Prostate gland (tissue), 2 donors: ENCODE measurements at places on chromosomes 4 and X. TPM values are rescaled to one million over a fixed set of nuclear protein-coding genes. Genes with fewer than 3 reads are reported as not detected.

DNA sequence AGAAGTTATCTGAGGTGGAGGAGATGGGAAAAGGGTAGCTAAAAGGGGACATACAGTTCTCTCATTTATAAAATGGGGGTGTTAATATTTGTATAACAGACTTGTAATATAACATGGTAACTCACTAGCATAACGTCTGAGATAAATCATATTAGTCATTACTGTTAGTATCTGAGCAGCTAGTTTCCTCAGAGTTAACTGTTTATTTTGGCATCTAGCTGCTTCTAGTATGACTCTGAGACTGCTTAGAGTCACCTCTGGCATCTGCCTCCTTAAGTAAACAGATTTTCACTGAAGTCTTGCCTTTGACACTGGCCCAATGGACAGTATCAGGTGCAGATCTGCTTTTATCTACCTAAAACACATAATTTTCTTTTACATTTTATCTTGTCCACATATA lies 58.1 kb downstream of the SLC30A9 start:
- H3K4me3 ChIP-seq = no peak overlapping the region
- H3K36me3 ChIP-seq = no peaks in the 10 kb centered on the region

Gene AVPR2
- total RNA-seq = 2.5 TPM

GRCh38 chrX:34810916-34811315 lies 131.7 kb upstream of the FAM47B start:
- DNase-seq = no peak
- H3K27me3 ChIP-seq = no peaks in the 10 kb centered on the region
- H3K4me3 ChIP-seq = no peak overlapping the region
- no peaks in the 10 kb centered on the region for H3K36me3 ChIP-seq
- H3K4me1 ChIP-seq = no peaks in the 10 kb centered on the region
- H3K27ac ChIP-seq = no peak overlapping the region

DNA sequence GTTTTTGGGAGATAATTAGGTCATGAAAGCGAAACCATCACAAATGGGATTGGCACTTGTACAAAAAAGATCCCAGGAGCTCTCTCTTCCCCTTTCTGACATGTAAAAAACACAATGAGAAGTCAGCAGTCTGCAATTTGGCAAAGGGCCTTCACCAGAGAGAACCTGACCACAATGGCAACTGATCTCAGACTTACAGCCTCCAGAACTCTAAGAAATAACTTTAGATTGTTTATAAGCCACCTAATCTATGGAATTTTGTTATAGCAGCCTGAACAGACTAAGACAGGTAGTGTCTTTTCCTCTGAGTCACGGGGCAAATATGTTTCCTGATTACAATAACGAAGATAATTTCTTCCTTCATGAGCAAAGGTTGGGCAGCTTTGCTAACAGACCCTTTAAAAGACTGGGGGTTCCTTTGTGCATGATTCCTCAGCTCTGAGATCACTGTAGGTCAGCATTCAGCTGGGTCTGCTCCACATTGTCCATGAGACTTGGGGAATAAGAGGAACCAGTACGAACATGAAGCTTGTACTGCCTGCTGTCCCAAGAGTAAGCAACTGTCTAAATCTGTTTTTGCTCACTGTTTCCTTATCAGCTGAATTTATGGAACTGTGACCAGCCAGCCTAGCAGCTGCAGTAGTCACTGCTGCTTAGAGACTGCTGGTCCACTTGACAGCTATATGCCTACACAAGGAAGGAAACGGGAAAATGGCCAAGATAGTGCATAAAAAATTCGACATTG lies 191.6 kb downstream of the ANAPC10 start:
- no peaks in the 10 kb centered on the region for H3K36me3 ChIP-seq
- H3K27ac ChIP-seq = no peak overlapping the region
- H3K27me3 ChIP-seq = no peaks in the 10 kb centered on the region
- H3K4me3 ChIP-seq = no peak overlapping the region
- no peaks in the 10 kb centered on the region for H3K4me1 ChIP-seq

Gene CHIC2
- 38.7 TPM for total RNA-seq

Gene IL15
- total RNA-seq = 1.2 TPM

Gene S100P
- 21.9 TPM for total RNA-seq

- no peak overlapping the region for H3K4me3 ChIP-seq
- no peaks in the 10 kb centered on the region for H3K4me1 ChIP-seq
- H3K27ac ChIP-seq = no peak overlapping the region
- no peaks in the 10 kb centered on the region for H3K27me3 ChIP-seq
- DNase-seq = no peak
- H3K36me3 ChIP-seq = no peaks in the 10 kb centered on the region
Observed at GRCh38 chr4:23458054-23458453, 431.8 kb downstream of the PPARGC1A start.

Gene TLR10
- 0.68 TPM for total RNA-seq

Gene UGT2B7
- total RNA-seq = not detected

- H3K4me3 ChIP-seq = no peak overlapping the region
- no peaks in the 10 kb centered on the region for H3K36me3 ChIP-seq
- no peak overlapping the region for H3K27ac ChIP-seq
- no peaks in the 10 kb centered on the region for H3K4me1 ChIP-seq
- DNase-seq = no peak
Observed at GRCh38 chr4:171629182-171629581, 184.0 kb upstream of the GALNTL6 start.

DNA sequence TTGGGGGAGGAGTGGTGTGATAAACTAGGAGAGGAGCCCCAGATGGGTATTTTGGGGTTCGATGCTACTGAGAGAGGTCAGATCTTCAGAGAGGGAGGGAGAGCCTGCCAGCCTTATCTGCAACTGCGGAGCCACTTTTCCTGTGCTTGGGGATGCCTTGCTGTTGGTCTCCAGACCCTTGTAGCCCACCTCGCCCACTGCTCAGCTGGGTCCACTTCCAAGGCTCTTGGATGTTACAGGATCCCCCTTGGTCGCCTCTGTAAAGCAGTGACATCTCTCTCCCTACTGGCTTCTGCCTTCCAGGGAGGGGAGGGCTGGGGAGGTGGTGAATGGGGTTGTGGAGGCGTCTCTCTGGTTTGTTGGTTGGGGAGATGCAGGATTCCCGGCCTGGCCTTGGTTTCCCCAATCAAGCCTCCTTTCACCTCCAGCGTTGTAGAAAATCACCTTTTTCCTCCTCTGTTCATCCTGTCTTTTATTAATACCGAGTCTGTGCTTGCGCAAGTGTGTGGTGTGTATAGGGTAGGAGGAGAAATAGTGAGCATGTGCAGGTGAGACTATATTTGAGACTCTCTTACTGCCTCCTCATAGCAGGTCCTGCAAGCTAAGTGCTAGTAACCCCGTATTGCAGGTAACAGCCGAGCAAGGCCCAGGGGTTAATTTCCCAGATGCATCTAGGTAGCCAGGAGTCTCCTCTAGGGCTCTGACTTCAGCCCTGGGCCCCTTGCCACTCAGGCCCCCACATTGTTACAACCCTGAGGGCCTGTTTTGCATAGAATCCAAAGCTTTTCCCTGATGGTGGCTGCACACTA lies 337.4 kb downstream of the ARHGAP10 start:
- no peak for DNase-seq
- no peaks in the 10 kb centered on the region for H3K36me3 ChIP-seq
- H3K27me3 ChIP-seq = no peaks in the 10 kb centered on the region
- no peaks in the 10 kb centered on the region for H3K4me1 ChIP-seq
- H3K4me3 ChIP-seq = no peak overlapping the region
- no peak overlapping the region for H3K27ac ChIP-seq

DNA sequence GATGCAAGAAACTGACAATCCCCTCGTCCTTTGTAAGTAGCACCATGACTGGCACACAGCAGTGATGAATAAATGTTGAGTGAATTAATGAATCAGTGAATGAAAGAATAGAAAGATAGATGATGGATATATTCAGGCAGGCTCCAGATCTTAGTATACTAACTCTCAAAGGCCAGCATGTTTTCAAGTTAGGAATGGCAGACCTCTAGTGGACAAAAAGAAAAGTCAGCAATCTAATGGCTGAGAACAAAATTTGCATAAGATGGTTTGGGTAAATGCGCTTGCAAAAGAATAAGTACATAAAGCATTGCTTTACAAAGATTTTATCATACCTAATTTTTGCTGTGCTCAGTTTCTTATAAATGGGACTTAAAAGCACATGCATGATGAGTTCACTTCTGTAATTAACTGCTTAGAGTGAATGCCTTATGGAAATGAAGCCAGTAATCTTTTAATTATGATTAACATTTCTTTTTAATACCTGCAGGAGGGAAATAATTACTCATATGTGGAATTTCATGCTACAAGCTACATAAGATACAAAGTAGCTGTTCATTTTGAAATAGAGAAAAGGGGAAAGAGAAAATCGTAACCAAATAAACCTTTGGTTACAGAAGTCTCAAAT lies 126.9 kb upstream of the GPRIN3 start:
- no peaks in the 10 kb centered on the region for H3K36me3 ChIP-seq
- DNase-seq = no peak
- H3K27me3 ChIP-seq = no peaks in the 10 kb centered on the region
- H3K4me1 ChIP-seq = no peaks in the 10 kb centered on the region
- no peak overlapping the region for H3K27ac ChIP-seq
- H3K4me3 ChIP-seq = no peak overlapping the region

GRCh38 chr4:138056541-138056940 lies 185.6 kb downstream of the SLC7A11 start:
- no peaks in the 10 kb centered on the region for H3K4me1 ChIP-seq
- H3K36me3 ChIP-seq = no peaks in the 10 kb centered on the region
- no peaks in the 10 kb centered on the region for H3K27me3 ChIP-seq
- no peak overlapping the region for H3K27ac ChIP-seq

Gene TRIM75
- total RNA-seq = not detected

GRCh38 chr4:5110901-5111300 lies 59.6 kb downstream of the STK32B start:
- H3K4me3 ChIP-seq = no peak overlapping the region
- H3K36me3 ChIP-seq = no peaks in the 10 kb centered on the region
- DNase-seq = no peak
- H3K27ac ChIP-seq = no peak overlapping the region
- H3K27me3 ChIP-seq = no peaks in the 10 kb centered on the region
- H3K4me1 ChIP-seq = no peaks in the 10 kb centered on the region

Gene GDPD2
- total RNA-seq = not detected

Gene UGT2A1
- total RNA-seq = not detected

DNA sequence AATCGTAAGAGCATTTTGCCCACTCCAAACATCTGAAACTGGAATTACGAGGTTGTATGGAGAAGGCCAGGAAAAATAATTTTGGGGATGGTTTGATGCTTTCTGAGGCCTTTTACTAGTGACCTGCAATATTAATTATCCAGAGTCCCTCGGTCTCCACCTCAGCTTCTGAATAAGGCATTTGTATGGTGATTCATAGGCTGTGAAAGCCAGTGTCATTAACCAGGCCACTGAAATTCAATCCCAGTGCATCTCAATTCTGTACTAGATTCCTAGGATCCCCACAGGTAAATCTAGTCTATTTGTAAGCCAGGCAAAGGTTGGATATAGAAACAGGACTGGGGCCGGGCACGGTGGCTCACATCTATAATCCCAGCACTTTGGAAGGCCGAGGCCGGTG lies 135.4 kb upstream of the RBPJ start:
- H3K36me3 ChIP-seq = no peaks in the 10 kb centered on the region
- no peak overlapping the region for H3K27ac ChIP-seq
- no peak for DNase-seq
- H3K4me1 ChIP-seq = no peaks in the 10 kb centered on the region
- no peak overlapping the region for H3K4me3 ChIP-seq
- no peaks in the 10 kb centered on the region for H3K27me3 ChIP-seq

Gene CFI
- 28.0 TPM for total RNA-seq

DNA sequence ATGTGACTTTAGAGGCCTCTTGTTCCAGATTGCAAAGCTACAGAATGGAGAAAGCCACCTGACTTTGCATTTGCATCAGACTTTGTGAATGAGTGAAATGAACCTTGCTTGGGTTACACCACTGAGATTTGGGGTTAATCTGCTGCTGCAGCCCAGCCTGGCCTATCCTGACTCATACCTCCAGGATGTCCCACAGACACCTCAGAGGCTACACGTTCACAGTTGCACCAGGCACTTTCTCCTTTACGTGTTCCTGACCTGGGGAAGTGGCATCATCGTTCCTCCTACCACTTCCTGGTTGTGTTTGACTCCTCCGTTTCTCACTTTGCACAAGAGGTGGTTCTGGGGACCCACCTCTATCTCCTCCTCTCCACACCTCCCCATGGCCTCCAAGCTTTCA lies 9.2 kb upstream of the SORCS2 start:
- no peak overlapping the region for H3K4me3 ChIP-seq
- H3K27me3 ChIP-seq = no peaks in the 10 kb centered on the region
- no peaks in the 10 kb centered on the region for H3K4me1 ChIP-seq
- no peaks in the 10 kb centered on the region for H3K36me3 ChIP-seq
- no peak overlapping the region for H3K27ac ChIP-seq
- DNase-seq = no peak

- no peaks in the 10 kb centered on the region for H3K36me3 ChIP-seq
- H3K4me1 ChIP-seq = no peaks in the 10 kb centered on the region
- no peak overlapping the region for H3K4me3 ChIP-seq
- H3K27me3 ChIP-seq = no peaks in the 10 kb centered on the region
- no peak overlapping the region for H3K27ac ChIP-seq
Observed at GRCh38 chrX:28998609-28999135, 411.4 kb downstream of the IL1RAPL1 start.

DNA sequence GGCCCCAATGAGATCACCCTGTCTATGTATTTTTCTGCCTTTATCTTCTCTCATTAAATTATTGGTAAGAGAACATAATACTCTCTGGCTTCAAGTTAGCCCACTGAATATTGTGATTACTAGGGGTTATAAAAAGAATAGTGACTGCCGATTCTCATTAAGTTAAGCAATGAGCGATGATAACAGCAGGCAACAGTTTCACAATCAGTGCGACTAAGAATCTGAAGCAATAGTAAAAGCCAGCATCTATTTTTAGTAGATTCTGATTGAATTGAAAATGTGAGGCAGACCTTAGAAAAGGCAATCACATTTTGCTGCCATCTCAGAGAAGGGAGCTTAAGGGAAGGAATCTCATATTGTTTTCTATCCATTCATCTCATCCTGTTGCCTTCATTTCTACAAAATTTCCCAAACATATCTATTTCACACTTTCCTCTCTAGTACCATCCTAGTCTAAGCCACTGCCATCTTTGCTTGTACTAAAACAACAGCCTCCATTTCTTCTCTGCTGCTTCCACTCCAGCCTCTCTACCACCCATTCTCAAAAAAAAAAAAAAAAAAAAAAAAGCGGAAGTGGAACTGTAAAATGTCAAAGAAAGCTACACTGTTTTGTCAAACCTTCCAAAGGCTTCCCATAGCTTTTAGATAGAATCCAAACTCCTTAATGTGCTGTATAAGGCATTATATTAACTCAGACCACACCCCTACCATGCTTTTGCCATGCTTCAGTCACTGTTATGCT lies 17.4 kb downstream of the GABRA4 start:
- H3K4me1 ChIP-seq = no peaks in the 10 kb centered on the region
- no peaks in the 10 kb centered on the region for H3K27me3 ChIP-seq
- no peaks in the 10 kb centered on the region for H3K36me3 ChIP-seq

DNA sequence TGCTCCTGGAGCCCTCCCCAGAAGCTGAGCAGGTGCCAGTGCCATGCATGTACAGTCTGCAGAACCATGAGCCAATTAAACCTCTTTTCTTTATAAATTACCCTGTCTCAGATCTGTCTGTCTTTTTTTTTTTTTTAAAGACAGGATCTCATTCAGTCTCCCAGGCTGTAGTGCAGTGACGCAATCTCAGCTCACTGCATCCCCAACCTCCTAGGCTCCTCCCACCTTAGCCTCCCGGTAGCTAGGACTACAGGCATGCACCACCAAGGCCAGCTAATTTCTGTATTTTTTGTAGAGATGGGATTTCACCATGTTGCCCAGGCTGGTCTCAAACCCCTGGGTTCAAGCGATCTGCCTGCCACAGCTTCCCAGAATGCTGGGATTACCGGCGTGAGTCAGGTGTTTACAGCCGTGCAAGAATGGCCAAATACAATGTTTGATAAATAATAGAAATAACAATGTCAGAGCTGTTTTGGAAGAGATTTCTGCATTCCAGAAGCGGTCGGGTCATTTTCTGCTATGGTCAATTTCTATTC lies 68.8 kb downstream of the SLC2A9 start:
- H3K4me1 ChIP-seq = no peaks in the 10 kb centered on the region
- H3K27me3 ChIP-seq = no peaks in the 10 kb centered on the region
- DNase-seq = no peak
